ENCODE measurements at places on chromosomes 12 and 14. TPM values are rescaled to one million over a fixed set of nuclear protein-coding genes. Genes with fewer than 3 reads are reported as not detected.

Gene CEBPE
- total RNA-seq: not detected

DNA sequence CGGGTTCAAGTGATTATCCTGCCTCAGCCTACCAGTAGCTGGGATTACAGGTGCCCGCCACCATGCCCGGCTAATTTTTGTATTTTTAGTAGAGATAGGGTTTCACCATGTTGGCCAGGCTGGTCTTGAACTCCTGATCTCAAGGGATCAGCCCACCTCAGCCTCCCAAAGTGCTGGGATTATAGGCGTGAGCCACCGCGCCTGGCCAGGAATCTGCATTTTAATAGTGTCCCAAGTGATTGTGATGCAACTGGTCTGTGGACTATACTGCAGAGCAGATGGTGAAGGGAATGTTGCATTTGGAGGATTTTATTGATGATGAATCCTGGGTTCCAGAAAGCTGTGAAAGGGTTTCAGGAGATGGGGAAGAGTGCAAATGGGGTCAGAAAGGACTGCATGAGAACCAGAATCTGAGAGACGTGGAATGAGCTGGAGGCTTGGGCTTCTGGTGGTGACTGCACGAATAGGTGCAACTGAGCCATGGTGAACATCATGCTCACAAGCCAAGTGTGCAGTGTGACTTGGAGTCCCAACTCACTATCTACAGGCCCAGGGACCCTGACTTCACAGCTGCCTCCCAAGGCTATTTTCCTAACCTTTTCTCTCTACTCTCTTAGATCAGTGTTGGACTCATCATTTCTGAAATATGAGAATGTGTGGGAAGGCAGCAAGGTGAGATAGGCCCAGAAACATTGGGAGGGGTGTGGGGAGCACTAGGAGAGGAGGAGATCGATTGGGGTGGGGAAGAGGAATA is 4.5 kb downstream of the RPS26 start:
- DNase-seq: no peak

DNA sequence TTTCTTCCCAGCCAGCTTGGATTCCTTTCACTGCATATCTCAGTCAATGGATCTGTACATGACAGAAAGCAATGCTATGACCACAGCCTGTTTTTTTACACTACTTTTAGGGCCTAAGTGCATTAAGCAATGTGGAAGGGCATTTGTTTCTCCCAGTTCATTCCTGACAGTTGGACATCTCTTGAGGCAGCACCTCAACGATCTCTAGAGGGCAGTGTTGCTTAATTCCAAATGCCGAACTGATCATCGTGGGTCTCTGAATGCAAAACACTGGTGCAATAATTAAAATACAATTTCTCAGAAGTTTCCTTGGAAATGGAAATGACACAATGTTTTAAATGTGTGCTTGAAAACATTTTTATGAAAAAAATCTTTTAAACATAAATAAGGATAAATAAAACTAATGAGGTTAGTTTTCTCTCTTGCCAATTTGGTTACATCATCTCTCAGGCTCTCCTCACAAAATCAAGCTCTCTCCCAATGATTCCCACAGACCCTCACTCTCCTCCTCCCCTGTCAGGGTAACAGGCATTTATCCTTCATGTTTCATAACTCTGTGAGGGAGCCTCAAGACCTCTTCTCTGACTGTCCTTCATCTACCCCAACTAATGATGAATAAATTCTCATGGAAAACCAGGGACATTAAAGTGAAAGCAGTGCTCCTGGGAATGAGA is 192.4 kb upstream of the SLC16A7 start:
- DNase-seq: peak; percentile 48

DNA sequence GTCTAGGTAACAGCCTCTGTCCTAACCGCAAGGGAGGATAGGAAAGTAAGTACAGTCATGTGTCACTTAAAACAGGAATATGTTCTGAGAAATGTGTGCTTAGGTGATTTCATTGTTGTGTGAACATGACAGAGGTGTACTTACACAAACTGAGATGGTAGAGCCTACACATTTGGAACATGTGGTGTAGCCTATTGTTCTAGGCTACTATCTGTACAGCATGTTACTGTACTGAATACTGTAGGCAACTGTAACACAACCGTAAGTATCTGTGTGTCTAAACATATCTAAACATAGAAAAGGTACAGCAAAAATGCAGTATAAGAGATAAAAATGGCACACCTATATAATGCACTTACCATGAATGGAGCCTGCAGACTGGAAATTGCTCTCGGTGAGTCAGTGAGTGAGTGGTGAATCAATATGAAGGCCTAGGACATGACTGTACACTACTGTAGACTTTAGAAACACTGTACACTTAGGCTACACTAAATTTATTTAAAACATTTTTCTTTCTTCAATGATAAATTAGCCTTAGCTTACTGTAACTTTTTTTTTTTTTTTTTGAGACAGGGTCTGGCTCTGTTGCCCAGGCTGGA is 13.2 kb upstream of the MDM2 start:
- no peak for DNase-seq

Gene KIF26A
- total RNA-seq: 15.2 TPM

DNA sequence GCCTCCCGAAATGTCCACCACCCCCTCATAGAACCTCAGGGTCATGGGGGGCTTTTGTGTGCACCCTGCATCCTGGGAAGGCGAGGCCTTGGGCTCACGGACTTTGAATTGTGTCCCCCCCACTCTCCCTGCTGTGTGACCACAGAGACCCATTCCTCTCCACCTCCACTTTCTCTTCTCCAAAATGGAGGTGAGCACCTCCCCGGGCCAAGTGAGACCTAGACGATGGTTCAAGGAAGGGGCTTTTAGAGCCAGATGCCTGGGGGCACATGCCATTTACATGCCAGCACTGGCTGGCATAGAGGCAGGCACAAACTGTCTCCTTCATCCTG is 33.5 kb downstream of the CYP46A1 start:
- no peak for DNase-seq

DNA sequence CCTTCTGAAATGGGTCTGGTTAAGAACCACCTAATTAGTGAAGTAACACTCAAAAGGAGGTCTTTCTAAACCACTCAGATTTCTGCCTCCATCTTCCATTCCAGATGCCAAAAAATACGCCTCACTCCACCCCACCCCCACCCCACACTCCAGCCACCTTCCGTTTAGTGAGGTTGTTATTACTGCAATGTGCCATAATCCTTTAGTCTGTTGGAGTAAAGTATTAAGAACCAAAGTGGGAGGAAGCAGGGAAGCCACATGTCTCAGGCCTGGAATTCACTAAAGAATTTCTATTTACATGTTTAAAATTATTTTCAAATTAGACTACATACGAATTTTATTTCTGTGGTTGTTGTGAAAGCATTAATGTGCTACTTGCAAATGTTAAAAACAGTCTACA is 7.4 kb downstream of the KIF21A start:
- DNase-seq: no peak

Gene THAP2
- total RNA-seq: 9.1 TPM

Gene LRP6
- 60.3 TPM for total RNA-seq

DNA sequence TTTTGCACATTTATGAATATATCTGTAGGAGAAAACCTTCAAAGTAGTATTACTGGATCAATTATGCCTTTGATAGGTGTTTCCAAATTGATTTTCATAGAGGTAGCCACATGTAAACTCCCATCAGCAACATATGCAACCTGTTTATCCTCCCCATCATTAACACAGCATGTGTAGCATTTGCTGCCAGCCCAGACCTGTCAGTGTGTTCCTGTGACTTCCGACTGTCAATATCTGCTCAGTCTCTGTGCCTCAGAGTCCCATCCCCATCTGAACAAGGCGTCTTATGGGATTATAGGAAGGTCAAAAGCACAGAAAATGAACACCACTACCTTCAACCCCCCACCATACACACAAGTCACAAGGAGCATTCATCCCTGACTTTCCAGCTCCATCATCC is 9.5 kb upstream of the CAPRIN2 start:
- DNase-seq: no peak

Gene PPP1R1A
- 9.1 TPM for total RNA-seq

Gene KRT79
- total RNA-seq: not detected

Gene CMA1
- total RNA-seq: not detected

DNA sequence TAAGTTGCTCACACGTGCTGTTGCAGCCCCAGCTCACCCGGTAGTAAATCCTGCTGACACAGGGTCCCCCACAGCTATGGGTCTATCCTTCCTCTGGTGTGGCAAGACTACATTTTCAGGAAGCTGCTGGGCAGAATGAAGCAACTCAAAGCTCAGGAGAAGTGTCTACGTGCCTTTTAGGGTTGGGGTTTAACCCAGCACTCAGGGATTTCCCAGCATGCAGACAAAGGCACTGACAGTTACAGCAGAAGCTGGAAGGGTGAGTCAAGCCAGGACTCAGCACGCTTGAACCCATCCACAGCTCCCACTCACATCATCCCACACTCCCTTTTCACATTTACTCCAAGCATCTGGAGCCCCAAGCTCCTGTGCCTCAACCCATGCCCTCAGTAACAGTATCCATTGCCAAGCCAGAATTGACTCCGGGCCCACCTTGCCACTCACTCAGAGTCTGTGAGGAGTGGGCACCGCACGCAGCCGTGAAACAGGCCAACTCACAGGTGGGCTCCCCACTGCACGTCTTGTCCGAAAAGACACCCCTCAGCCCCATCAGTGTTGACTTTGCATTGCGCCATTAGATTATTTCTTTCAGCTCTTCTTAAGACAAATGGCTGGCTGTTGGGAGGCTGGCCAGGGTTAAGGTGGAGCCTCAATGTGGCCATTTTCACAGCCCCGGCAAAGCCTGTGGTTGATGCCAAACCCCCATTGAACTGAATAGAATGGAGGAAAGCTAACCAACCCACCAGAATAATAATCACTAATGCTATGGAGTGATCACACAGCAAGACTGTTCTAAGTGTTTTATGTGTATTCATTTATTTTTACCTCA is 59.6 kb downstream of the ZFP36L1 start:
- no peak for DNase-seq

Gene CLEC4E
- total RNA-seq: not detected

Gene PKP2
- 3.6 TPM for total RNA-seq

DNA sequence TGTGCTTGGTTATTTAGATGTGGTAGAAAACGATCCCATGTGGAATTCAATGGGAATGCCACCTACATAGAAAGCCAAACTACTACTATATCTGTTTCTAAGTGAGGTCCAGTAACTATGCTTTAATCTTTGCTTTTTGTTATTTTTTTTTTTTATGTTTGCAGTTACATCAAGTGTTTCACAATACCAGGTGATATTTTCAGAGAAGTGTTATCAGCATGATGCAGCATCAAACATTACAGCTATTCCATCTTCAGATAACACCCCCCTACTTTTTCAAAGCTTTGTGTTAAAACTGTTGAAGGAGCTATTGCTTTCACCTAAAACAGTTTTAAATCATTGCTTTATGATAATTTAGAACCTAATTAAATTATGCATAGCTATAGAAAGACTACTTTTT is 163.8 kb upstream of the SLC16A7 start:
- no peak for DNase-seq

Gene KCNA5
- not detected for total RNA-seq

- no peak for DNase-seq
These were observed 4.5 kb downstream of the SLC11A2 start for GRCh38 chr12:51021694-51022093.

GRCh38 chr12:52353766-52354165 is 13.5 kb downstream of the KRT85 start:
- no peak for DNase-seq

Gene NGB
- total RNA-seq: not detected

GRCh38 chr14:79467835-79468234 is 743.5 kb downstream of the DIO2 start:
- DNase-seq: no peak

GRCh38 chr12:22740656-22741355 is 115.8 kb downstream of the ETNK1 start:
- DNase-seq: no peak

GRCh38 chr12:117629454-117629853 is 268.0 kb upstream of the NOS1 start:
- no peak for DNase-seq

DNA sequence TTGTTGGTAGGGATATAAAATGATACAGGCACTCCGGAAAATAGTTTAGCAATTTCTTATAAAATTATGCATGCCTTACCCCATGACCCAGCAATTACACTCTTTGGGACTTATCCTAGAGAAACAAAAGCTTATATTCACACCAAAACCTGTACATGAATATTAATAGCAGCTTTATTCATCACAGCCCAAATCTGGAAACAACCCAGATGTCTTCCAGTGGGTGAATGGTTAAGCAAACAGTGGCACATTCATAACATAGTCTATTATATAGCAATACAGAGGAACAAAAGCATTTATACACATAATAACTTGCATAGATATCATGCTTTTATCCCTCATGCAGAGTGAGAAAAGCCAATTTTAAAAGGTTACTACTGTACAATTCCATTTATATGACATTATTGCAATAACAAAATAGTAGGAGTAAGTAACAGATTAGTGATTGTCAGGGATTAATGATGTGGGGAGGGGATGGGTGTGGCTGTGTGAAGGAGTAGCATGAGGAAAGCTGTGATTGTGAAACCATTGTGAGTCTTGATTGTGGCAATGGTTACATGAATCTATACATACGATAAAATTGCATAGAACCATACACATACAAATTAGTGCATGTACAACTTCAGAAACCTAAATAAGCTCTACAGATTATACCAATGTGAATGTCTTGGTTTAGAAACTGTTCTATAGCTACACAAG is 363.1 kb upstream of the OR4E1 start:
- DNase-seq: no peak

Gene MANSC4
- total RNA-seq: not detected

GRCh38 chr12:15852383-15852782 is 29.8 kb upstream of the STRAP start:
- DNase-seq: no peak

Gene SLC25A47
- total RNA-seq: not detected

GRCh38 chr14:63875311-63875710 is 22.5 kb downstream of the SYNE2 start:
- no peak for DNase-seq

GRCh38 chr12:56020423-56021184 is at the start of gene IKZF4:
Gene IKZF4 (plus strand): TSS chr12:56021043. CDS start chr12:56021494, 451 bp downstream.
- peak; percentile 90 for DNase-seq

Gene OR4K1
- not detected for total RNA-seq

DNA sequence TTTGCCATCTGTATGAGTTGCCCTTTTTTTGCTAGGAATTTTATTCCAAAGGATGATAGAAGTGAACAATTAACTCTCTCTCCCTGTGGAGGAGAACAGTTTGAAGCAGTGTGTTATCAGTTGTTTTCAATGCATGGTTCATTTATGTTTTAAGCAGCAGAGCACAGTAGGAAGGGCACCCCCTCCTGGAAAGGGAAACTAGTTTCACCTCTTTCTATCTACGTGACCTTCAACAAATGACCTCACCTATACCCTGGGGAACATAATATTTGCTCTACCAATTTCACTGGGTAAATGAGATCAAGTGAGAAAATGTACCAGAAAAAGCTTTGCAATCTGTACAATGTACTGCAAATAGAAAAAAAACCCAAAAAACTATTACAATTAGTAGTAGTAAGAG is 5.4 kb upstream of the DCP1B start:
- DNase-seq: no peak

- no peak for DNase-seq
These were observed 229.2 kb upstream of the TMTC1 start for GRCh38 chr12:30012816-30013450.
